ENCODE measurements at places on chromosomes 13 and 19.
A peak's percentile ranks its signal among the peaks of the same experiment; 100 is the strongest.

- no peak for DNase-seq
These were observed 55.5 kb upstream of the URI1 start for GRCh38 chr19:29886586-29886985.

DNA sequence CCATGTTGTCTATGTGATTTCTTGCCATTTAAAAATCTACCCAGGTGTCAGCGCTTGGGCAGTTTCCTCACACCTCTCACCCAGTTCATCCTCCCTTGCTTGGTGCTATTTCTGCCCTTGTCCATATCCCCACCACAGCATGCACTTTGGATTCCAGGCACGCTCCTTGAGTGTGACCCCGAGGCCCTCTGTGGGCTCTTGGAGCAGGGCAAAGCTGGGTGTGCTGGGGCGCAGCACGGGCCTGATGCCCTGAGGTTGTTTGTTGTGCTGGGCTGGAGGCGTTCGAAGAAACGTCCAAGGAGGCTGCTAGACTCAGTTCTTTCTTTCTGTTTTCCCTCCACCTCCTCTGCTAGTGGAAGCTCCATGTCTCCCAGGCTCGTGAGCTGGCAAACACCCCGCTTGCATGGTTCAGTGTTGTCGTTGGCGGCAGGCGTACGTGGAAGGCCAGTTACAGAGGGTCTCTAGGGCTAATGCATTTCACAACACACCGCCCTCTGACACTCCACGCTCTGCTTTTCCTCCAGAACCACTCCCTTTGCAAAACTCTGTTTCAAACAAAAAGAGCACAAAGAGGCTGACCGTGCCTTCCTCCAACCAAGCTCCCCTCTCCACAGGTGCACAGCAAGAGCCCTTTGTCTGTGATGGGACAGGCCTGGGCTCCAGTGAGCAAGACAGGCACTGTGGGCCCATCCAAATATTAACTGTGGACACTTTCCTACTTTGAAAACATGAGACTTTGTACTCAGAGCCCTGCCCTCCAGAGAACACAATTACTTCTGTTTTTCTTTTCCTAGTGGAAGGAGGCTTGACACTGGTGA lies 117.7 kb upstream of the GJB6 start:
- DNase-seq, result peak; percentile 42

DNA sequence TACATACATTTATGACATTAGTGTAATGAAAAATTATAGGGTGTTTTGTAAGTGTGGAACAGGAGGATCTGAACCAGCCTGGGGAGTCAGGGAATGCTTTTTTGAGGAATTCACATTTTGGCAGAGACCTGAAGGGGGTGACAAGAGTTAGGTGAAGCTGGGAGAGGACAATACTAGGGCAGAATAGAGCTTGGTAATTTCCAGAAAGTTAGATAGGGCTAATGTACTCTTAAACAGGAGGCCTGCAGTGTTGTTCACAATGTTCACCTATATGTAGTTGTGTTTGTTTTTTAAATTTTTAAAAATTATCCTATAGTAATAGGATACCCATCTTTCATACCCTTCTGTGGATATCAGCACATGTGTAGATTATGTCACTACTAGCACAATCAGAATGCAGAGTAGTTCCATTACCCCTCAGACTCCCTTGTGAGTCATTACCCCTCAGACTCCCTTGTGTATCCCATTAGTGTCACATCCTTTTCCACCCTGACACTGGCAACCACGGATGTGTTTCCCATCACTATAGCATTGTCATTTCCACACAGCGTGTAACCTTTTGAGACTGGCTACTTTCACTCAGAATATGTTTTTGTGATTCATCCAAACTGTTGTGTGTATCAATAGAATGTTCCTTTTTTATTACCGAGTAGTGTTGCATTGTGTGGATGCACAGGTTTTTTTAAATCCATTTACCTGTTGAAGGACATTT lies 43.1 kb downstream of the PCCA start:
- DNase-seq, result no peak

DNA sequence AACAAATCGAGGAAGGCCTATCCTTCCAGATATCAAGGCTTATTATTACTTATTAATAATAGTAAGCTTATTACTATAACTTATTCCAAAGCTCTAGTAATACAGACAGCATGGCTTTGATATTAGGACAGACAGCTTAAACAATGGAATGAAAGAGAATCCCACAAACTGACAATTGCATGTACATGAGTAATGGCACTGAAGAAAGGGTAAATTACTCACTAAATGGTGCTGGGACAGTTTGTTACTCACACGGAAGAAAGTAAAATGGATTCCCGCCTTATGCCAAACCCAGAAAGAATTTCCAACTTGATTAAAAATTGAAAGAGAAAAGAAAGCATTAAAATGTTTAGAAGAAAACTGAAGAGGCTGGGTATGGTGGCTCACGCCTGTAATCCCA lies 60.3 kb downstream of the MIPEP start:
- no peak for DNase-seq

GRCh38 chr19:16589917-16590316 lies 17.7 kb upstream of the SLC35E1 start:
- no peak for DNase-seq

DNA sequence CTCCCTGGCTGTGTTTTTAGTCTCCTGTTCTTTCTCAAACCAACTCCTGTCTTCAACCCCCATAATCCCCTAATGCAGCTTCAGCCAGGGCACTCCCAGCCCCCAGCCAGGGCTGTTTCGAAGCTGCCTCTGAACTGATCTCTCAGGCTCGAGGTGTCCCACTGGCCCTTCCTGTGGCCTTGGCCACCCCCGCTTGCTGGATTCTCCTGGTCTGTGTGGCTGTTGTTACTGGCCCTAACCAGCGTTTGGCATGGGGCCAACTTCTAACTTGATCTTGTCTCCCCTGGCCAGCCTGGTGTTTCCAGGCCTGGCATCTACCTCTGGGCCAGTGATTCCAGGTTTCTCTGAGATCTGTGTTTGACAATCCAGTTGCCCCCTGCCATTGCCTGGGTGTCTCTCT lies 11.0 kb downstream of the XAB2 start:
- no peak for DNase-seq

GRCh38 chr13:44934724-44935123 lies 54.5 kb downstream of the NUFIP1 start:
- no peak for DNase-seq

- DNase-seq, result no peak
These were observed 30.9 kb upstream of the MED4 start for GRCh38 chr13:48125794-48126228.

- DNase-seq, result no peak
These were observed 2.8 kb downstream of the FXYD3 start for GRCh38 chr19:35118268-35119020.

DNA sequence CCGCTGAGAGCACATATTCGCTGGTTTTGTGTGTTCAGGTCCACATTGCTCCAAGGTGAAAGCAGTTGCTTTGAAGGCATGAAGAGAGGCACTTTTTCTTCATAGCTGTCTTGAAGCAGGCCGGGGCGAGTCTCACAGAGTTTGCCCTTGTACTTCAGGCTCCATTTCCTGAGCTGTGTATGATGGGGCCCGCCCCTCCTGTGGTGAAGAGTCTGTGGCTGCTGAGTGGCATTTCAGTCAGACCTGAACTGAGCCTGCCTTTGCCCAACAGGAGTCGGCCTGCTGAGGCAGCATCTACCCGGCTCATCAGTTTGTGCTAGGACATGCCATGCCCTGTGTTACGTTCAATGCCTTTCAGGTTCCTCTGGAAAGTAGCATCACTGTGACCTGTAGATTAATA lies 44.4 kb upstream of the C1QTNF9 start:
- no peak for DNase-seq

- no peak for DNase-seq
These were observed 82.8 kb downstream of the TEX29 start for GRCh38 chr13:111403266-111403665.

- no peak for DNase-seq
These were observed 252.2 kb downstream of the TSHZ3 start for GRCh38 chr19:31096935-31097545.

DNA sequence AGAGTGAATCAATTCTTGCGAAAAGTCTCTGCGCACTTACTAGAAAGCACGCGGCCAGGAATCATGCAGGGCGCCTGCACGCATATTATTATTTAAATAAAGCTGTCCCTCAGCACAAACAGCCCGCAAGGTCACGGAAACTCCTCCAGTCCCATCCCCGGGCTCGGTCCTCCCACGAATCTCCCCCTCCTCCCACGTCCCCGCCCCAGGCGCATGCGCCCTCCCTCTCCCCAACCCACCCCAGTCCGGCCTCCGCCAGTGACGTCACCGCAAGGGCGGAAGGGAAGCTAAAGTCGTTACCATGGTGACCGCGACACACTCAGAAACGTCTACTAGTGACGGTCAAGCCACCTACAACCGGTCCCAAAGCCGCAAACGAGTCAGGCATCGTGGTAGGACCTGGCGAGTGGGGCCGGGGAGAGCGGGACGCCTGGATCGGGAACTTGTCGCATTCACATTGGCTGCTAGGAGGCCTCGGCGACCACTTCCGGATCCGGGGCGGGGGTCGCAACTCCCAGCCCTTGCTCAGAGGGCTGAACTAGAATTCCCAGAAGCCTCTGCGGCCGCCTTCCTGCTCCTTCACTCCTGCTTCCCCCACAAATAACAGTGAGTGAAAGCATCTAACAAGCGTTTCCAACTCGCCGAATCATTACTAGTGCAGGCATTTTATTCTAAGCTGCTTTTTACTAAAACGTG lies at the start of gene ZSCAN5A:
Gene ZSCAN5A (minus strand): TSS at position 459 of the 696 bp plus-strand sequence. CDS start 89,793 bp downstream, outside the sequence.
- DNase-seq, result peak; percentile 97

GRCh38 chr19:15225760-15226159 lies 6.5 kb downstream of the EPHX3 start:
- DNase-seq, result no peak

DNA sequence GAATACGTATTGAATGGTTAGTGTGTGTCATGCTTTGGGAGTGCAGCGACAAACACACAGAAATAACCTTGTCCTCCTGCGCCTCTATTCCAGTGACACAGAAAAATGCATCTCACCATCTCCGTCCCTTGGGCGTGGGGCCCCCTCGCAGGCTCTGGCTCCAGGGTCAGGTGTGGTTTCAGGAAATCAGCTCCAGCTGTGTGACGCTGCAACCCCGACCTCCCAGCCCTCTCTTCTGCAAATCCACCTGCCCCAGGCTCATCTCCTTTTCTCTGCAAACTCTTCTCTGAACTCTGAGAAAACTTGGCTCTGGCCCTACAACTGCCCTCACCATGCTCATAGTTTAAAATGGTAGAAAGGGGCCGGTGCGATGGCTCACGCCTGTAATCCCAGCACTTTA lies 51.3 kb upstream of the ZNF536 start:
- DNase-seq, result no peak

DNA sequence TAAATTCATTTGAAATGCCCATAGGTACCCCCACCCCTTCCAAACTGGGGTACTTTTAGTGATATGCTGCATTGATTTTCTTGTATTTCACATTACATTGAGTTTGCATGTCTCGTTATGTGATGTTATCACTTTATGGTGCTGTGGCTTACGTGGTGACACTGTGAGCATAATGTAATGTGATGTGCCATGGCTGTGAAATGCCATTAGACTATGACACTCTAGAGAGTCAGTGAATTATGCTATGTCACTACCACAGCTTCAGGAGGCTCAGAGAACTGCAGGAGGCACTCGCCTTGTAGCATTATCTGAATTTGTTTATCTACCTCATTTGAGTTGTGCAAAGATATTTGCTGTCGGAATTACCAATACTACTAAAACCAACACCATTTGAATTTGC lies 590.1 kb upstream of the SLC10A2 start:
- no peak for DNase-seq

GRCh38 chr13:106373989-106374572 lies 161.4 kb downstream of the EFNB2 start:
- no peak for DNase-seq

DNA sequence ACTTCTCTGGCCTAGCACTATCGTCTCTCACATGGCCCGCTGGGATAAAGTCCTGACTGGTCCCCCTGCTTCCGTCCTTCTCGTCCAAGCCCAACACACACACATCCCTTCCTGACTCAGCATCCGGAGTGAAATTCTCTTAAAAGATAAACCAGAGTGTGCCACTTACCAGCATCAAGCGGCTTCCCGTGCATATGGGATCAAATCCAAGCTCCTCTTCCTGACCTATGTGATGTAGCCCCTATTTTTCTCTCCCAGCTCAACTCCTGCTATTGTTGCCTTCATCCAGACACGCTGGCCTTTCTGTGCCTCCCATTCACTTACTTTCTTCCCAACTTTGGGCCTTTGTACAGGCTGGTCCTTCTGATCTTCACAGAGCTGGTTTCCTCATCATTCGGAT lies 530.4 kb downstream of the DIAPH3 start:
- no peak for DNase-seq

- DNase-seq, result no peak
These were observed 14.8 kb downstream of the ARL11 start for GRCh38 chr13:49643035-49643646.

DNA sequence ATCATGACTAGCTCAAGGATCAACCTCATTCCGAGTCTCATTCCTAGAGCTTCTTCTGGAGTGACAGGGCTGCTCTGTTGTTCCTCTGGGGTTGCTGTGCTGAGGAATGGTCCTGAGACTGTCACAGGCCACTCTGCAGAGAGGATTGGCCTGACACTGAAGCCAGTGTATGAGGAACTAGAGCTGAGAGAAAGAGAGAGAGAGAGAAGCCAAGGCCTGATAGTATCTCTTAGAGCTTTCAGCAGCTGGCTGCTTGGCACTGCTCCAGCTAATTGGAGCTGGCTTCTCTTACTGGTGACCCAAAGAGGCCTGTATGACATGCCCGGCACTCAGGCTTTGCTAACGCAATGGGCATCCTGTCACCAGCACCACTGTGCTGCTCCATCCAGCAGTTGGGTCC lies 73.4 kb upstream of the FLT1 start:
- no peak for DNase-seq

DNA sequence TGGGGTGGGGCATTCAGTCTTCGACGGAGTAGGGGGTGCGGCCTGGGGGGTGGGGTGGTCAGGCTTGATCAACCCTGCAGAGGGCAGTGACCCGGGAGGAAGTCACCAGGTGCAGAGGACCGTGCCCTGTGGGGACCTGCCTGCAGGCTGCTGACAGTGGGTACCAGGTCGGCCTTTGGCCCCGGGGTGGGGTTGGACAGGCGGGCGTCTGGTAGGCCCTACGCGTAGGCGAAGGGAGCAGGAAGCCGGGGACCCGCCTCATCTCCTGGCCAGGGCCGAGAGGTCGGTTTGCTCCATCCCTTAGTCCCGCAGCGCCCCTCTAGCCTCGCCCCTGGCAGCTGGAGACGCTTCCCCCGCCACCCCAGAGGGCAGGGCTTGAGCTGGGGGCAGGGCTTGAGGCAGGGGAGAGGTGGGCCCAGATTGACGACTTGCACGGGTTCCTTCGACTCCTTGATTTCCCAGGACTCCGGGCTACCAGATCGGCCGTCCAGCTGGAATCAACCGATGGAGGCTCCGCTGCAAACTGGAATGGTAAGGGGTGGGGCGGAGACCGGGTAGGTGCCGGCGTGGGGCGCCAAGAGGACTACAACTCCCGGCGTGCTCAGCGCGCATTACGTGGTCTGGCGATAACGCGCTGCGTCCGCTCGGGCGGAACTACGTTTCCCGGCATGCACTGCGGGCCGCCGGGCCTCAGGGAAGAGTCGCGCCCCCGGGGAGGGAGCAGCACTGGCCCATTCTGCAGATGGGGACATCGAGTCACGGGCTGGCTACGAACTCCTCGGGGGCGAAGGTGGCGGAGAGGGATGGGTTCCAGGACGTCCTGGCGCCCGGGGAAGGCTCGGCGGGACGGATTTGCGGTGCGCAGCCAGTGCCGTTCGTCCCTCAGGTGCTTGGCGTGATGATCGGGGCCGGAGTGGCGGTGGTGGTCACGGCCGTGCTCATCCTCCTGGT lies at the start of gene PNPLA6:
Gene PNPLA6 (plus strand): TSS at position 671 of the 951 bp plus-strand sequence. CDS start 72 bp downstream, at position 743.
- peak; percentile 98 for DNase-seq

GRCh38 chr13:31046711-31047279 lies 114.3 kb downstream of the TEX26 start:
- peak; percentile 10 for DNase-seq
